ENCODE measurements at places on chromosomes 1 and 21. TPM values are rescaled to one million over a fixed set of nuclear protein-coding genes. Genes with fewer than 3 reads are reported as not detected.

The EBNA1BP2 gene
- total RNA-seq: 71.6 TPM

The TMEM50A gene
- 95.6 TPM for total RNA-seq

GRCh38 chr21:27206368-27206982, 239.6 kb upstream of the ADAMTS5 start:
- H3K27me3 ChIP-seq: no peaks in the 10 kb centered on the region
- peak; percentile 54 for DNase-seq
- H3K4me3 ChIP-seq: no peak overlapping the region
- H3K36me3 ChIP-seq: no peaks in the 10 kb centered on the region
- H3K4me1 ChIP-seq: peaks cover 5% of the 10 kb centered on the region

DNA sequence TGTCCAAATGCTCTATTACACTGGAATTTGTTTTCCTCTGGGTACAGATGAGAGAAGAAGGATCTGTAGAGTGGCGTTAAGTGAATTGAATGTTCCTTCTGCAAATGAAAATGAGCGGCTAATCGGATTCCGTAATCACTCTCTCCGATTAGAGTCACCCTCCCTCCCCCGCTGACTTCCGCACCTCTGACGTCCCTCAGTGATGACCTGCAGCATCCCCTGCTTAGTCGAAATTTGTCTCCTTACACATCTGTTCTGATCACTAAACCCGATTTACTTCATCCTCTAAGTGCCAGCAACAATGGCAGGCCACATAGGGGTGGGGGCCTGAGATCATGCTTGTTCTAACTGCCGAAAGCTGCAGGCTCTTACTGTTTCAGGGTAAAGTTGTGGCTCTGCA, 378.7 kb downstream of the SEC16B start:
- H3K4me1 ChIP-seq: peaks cover 4% of the 10 kb centered on the region
- no peak overlapping the region for H3K4me3 ChIP-seq
- DNase-seq: no peak

GRCh38 chr1:93671099-93671621, 10.5 kb downstream of the BCAR3 start:
- H3K4me1 ChIP-seq: peaks cover 16% of the 10 kb centered on the region
- H3K27me3 ChIP-seq: no peaks in the 10 kb centered on the region
- H3K36me3 ChIP-seq: no peaks in the 10 kb centered on the region
- H3K4me3 ChIP-seq: no peak overlapping the region

DNA sequence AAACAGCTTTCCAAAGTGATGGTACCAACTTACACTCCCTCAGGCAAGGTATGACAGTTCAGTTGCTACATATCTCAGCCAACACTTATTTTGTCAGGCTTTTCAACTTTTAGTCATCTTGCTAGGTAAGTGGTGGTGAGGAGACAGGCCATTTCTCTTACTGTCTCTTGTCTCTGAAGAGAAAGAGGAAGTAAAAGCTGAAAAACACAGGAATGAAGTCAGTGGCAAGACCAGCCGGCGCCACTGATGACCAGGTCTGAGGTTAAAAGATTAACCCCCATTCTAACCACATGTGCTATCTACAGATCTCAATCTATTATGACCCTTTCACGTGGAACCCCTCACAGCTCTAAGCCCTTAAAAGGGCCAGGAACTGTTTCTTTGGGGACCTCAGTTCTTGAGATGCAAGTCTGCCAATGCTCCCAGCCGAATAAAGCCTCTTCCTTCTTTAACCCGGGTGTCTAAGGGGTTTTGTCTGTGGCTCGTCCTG, 4.2 kb downstream of the ADCY10 start:
- peaks cover 12% of the 10 kb centered on the region for H3K4me1 ChIP-seq
- no peak for DNase-seq
- no peaks in the 10 kb centered on the region for H3K36me3 ChIP-seq
- H3K27me3 ChIP-seq: no peaks in the 10 kb centered on the region
- H3K27ac ChIP-seq: no peak overlapping the region

GRCh38 chr1:67740543-67740942, 55.5 kb downstream of the GADD45A start:
- H3K4me1 ChIP-seq: peaks cover 29% of the 10 kb centered on the region
- H3K36me3 ChIP-seq: no peaks in the 10 kb centered on the region
- H3K4me3 ChIP-seq: no peak overlapping the region

DNA sequence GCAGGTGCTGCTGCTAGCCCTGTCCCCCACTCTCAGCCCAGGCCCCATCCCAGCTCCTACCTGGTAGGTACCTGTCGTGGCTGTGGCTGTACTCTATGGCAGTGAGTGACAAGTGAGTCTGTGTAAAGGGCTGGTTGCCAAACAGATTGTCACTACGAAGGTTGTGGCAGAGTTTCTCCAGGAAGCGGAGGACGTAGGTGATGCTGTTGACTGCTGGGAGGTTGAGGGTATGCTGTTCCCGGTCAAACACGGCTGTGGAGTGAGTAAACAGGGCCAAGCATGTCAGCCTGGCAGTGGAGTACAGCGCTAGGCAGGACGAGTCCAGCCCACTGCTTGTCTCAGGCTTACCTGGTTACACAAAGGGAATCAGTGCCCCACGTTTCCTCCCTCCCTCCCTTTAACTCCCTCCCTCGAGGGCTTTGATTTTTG, 24.8 kb upstream of the SLFNL1 start:
- H3K4me1 ChIP-seq: no peaks in the 10 kb centered on the region
- no peak for DNase-seq
- no peak overlapping the region for H3K4me3 ChIP-seq
- H3K36me3 ChIP-seq: no peaks in the 10 kb centered on the region
- no peaks in the 10 kb centered on the region for H3K27me3 ChIP-seq

The SLC9C2 gene
- total RNA-seq: not detected

DNA sequence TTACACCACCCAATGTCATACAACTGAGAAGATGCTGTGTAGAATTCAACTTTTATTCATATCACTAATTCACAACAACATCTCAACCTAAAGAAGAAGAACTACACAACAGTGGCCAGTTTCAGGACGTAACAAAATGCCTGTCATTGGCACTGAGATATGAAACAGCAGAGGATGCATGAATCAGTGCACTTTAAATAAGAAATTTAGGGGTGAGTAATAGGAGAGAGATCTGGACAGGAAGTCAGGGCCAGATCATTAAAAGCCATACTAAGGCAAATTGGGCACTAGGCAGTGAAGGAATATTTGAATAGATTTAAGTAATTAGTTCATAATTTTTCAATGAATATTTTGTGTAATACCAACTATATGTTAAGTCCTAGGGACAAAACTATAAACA, 510.5 kb downstream of the PLPP3 start:
- H3K4me1 ChIP-seq: no peaks in the 10 kb centered on the region
- H3K27ac ChIP-seq: no peak overlapping the region
- H3K27me3 ChIP-seq: no peaks in the 10 kb centered on the region
- no peak overlapping the region for H3K4me3 ChIP-seq
- no peak for DNase-seq

GRCh38 chr1:75964760-75965408, 32.7 kb upstream of the ASB17 start:
- no peaks in the 10 kb centered on the region for H3K27me3 ChIP-seq
- DNase-seq: no peak
- H3K4me1 ChIP-seq: no peaks in the 10 kb centered on the region
- H3K27ac ChIP-seq: no peak overlapping the region
- no peak overlapping the region for H3K4me3 ChIP-seq

The MED8 gene
- 23.6 TPM for total RNA-seq

Data from neural progenitor cell (in vitro differentiated cells).